CD4-positive, alpha-beta T cell treated with Interleukin-17A for 1 hour (primary cell): ENCODE measurements at places on chromosomes 11 and 22.

DNA sequence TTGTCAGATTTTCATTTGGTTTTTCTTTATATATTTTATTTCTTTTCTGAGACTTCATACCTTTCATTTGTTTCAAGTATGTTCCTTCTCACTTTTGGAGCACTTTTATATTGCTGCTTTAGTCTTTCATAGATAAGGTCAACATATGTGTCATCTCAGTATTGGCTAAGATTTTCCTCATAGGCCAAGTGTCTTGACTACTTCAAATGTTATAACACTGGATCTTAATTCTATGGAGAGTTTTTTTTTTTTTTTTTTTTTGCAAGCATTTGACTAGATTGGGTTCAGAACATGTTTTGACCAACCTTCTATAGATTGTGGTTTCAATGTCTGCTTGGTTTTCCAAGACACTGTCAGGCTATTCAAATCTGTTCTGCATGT lies 69.0 kb upstream of the NARS2 start:
- DNase-seq, result no peak

- no peak for DNase-seq
Observed at GRCh38 chr11:127000981-127001380, 411 bp upstream of the KIRREL3 start.

GRCh38 chr22:20025401-20026203 lies 4.7 kb downstream of the TANGO2 start:
- DNase-seq, result no peak

DNA sequence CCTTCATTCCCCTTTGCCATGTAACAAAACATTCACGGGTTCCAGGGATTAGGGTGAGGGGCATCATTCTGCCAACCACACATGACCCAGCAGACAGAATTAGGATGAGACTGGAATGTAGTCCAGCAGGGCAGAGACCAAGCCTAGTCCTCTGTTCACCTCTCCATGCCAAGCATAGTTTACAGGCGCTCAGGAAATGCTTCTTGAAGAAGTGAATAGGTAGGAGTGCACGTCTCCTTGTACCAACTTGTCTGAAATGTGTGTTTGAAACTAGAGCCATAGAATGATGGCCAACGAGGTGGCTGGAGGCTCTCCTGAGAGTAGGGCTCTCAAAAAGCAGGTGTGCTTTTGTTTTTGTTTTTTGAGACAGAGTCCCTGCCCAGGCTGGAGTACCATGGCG lies 8.2 kb downstream of the SPINDOC start:
- DNase-seq, result no peak

DNA sequence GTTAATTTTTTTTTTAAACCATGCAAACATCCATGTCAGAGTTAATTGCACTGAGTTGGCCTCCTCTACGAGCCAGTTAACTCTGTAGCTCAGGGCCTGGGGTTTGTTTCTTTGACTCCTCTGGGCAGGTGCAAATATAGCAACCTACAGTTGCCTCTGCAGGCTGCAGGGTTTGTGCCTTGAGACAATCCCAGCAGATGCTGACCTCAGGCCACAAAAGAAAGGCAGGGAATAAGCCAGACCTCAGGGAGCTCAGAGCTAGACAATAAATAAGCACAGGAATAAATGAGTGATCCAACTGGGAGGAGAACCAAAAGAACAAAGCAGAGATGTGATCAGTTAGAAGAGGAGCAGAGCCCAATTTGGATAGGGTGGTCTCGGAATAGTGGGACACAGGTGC lies 390.8 kb downstream of the SHANK2 start:
- DNase-seq, result no peak

DNA sequence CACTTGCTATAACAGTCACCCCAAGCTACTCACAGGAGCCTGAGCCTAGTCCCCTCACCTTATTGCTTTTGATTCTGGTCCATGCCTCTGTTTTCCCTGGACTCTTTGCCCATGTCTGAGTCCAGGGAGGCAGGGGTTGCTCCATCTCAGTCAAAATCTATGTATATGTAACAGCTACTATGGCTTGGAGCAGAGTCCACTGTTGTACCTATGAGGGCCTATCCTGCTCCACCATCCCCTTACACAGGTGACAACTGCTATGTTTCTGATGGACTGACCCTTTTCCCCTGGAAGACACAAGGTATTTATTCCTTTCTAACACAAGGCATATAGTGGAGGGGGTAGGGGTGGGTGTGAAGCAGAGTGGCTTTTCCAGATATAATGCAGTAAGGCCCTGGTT lies 119.6 kb downstream of the VPREB1 start:
- no peak for DNase-seq

- no peak for DNase-seq
Observed at GRCh38 chr11:40029391-40029790, 1430.1 kb downstream of the LRRC4C start.

GRCh38 chr22:48099671-48100070 lies 1337.2 kb downstream of the TBC1D22A start:
- DNase-seq, result no peak

DNA sequence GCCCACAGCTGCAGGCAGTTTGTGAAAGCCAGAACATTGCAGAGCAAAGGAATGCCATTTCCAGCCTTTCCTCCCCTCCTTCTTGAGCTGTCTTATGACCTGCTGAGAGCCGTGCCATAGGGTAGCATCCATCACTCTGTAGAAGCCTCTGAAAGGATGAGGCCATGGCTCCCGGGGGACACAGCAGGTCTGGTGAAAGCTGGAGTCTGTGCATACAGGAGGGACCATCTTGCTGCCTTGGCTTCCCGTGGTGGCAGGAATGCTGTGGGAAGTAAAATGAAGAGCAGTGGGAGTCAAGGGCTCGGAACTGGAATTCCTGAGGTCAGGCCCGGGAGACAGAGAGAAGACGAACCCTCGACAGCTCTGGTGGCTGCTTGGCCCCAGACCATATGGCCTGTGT lies 30.9 kb downstream of the ANO1 start:
- DNase-seq, result no peak

DNA sequence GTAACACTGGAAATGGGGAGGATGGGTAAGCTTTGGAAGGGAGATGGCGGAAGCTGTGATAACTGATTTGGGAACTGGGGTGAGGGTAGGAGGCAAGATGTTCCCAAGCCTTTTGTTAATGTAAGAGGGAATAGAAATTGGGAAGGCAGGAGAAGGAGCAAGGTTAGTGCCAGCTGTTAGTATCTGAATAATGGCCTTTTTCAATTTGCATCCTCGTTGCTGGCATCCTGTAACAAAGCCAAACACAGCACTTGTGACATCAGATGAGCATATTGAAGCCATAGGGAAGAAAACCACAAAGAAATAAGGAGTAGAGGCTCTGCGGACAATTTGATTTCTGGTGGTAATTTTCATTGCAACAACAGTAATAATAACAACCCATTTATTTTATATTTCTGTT lies 70.9 kb upstream of the CLMP start:
- DNase-seq, result no peak

- no peak for DNase-seq
Observed at GRCh38 chr11:132430429-132431062, 1060.1 kb downstream of the NTM start.

- no peak for DNase-seq
Observed at GRCh38 chr11:75277991-75278790, 37.6 kb downstream of the TPBGL start.

- DNase-seq, result no peak
Observed at GRCh38 chr22:42067671-42068251, 2.9 kb downstream of the NAGA start.

- no peak for DNase-seq
Observed at GRCh38 chr11:112965656-112966055, 4.4 kb downstream of the NCAM1 start.

DNA sequence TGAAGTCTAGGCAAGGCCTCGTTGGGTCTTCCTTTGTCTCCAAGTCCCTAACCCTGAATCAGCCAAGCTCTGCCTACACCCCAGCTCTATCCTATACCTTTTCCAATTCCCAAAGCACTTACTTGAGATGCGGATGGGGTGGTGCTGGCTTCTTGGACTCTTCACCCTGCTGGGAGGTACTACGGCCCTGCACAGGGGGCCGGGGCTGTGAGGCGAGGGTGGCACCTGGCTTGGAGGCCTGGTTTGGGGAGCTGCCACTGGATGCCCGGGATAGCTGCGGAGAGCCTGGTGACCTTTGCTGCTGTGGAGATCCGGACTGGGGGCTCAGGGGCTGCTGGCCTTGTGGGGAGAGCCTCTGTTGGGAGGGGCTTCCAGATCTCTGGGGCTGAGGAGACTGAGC lies 43.3 kb downstream of the FBXO7 start:
- no peak for DNase-seq
